Cortex of kidney (tissue), 1 donor: ENCODE measurements at places on chromosomes 5 and 9.

DNA sequence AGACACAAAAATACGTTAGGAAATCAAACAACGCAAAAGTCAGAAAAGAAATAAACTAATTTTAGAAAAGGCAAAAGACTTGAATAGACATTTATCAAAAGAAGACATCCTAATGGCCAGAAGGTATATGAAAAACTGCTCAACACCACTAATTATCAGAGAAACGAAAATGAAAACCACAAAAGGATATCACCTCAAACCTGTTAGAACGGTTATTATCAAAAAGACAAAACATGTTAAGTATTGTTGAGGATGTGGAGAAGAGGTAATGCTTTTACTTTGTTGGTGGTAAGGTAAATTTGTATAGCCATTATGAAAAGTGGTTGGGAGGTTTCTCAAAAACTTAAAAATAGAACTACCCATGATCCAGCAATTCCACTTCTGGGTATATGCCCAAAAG is 230.0 kb upstream of the RGMB start:
- no peak for DNase-seq

DNA sequence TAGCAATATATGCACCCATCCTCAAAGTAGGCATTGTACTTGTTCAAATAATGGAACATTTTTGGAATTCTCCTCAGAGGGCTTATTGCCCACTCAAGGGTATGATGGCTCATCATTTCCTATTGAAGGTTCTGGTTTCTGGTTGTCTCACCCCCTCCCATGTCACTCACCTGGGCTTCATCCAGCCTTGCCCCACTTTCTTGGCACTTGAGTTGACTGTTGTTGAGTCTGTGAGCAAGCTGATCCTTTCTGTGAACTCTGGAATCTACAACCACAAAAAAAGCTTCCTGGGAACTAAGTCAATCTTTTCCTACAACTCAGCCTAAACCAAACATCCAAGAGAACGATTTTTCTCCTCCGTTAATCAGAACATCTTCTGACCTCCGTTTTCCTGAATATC is 73.9 kb upstream of the ANKH start:
- DNase-seq, result no peak

DNA sequence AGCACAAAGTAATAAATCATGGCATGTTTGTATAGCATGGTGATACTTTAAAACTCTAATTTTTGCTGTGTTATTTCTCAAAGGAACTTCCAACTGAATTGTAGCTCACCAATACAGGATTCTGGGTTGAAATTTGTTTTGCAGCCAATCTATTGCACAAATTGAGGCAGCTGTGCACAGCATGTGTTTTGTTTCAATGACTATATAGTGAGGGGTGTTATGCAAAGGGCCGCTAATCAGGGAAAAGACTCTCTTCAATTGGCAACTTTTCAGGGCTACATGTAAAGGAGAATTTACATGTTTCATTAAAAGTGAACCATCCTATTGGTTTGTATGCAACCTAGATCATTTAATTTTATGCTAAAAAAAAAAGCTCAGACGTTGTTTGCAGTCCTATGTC is 44.6 kb downstream of the PLPPR1 start:
- DNase-seq, result no peak

DNA sequence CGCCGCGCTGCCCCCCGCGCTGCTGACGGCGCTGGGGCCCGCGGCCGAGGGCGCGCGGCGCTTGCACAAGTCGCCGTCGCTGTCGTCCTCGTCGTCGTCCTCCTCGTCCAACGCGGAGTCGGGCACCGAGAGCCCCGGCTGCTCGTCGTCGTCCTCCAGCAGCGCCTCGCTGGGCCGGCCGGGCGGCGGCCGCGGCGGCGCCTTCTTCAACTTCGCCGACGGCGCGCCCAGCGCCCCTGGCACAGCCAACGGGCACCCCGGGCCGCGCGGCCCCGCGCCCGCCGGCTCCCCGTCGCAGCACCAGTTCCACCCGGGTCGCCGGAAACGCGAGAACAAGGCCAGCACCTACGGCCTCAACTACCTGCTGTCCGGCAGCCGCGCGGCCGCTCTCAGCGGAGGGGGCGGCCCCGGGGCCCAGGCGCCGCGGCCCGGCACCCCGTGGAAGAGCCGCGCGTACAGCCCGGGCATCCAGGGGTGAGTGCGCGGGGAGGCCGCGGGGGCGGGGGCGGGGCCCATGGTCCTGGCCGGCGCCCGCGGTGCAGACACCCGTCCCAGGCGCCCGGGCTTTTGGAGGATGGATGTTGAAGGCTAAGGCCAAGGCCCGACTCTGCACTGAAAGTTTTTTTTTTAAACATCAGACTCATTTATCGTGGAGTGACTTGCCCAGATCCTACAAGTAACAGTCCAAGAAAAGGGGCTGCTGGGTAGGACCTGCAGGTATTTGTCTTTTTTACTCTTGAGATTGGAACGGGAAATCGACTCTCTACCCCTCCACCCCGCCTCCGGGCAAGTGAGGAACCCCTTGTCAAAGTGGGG is 1.2 kb downstream of the TENT4A start:
- DNase-seq, result no peak

DNA sequence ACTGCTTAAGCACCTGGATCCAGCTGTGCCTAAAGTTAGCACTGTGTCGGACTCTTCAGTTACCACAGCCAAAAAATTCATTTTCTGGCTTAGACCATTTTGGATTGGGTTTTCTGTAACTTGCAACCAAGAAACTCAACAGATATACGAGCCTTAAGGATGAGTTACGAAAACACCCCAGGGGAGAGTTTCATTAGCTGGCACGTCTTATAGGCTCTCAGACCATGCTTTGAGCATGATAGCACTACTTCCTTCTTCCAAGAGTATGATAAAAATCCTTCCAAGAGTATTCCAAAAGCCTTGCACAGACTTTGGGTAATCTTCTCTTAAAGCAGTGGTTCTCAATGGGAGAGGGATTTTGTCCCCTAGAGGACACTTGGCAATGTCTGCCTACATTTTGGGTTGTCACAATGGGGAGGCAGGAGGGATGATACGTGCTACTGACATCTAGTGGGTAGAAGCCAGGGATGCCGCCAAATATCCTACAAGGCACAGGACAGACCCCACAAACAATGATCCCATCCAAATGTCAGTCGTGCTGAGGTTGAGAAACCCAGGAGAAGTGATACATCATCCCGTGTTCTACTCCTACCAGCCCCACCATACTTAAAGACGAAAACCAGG is 64.8 kb downstream of the SMIM23 start:
- no peak for DNase-seq

GRCh38 chr5:63690546-63690945 is 271.7 kb downstream of the HTR1A start:
- no peak for DNase-seq

DNA sequence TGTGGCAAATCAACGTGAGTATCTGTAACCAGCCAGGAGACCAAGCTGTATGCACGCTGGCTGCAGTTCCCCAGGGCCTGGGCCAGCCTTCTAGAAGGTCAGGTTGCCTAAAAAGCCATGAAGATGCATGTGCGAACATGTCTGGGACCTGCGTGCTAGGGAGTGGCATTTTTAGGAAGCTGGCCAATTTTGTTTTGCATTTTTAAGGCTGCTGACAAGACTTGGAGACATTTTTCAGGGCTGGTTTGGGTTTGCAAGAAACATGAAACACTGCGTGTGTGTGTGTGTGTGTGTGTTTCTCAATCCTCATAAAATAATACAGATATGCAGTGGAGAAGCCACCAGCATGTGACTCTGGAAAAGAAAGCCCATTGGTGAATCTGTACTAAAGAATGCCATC is 5.1 kb downstream of the TGFBI start:
- DNase-seq, result no peak

- DNase-seq, result no peak
These were observed 260.3 kb downstream of the NDUFS4 start for GRCh38 chr5:53820802-53821171.

- DNase-seq, result no peak
These were observed 61.0 kb upstream of the CAST start for GRCh38 chr5:96601200-96601599.

DNA sequence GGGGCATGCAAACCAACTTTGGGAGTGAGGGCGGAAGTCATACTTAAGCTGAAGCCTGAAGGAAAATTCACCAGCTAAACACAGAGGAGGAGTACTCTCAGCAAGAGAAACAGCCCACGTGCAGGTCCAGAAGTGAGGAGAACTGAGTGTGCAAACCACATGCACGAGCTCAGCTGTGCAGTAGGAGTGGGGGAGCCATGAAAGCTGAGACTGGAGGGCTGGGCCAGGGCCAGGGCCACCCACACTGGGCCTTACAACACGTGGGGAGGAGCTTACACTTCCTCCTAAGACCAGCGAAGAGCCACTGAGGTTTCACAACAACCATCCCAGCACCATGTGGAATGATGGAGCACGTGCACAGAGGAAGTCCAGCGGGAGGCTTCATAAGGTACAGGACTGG is 9.3 kb upstream of the WWC1 start:
- no peak for DNase-seq

- DNase-seq, result no peak
These were observed 268.5 kb downstream of the BNC2 start for GRCh38 chr9:16601991-16602390.

DNA sequence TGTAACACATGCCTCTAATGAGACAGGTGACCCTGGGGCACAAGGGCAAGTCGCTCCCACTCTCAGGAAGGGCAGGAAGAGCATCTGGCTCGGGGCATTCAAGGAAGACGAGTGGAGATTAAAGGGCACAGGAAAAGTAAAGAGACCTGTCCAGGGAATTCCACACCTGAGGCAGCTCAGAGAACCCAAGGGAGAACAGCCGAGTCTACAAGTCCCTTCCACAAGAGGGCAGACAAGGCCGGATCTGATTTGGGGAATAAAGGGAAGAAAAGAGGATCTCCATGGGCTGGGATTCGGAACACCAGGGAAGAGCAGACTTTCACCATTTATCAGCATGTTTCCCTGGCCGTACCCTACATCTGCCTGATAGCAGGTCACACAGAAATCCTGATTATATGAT is 28.1 kb downstream of the GPX3 start:
- no peak for DNase-seq
